ENCODE measurements at places on chromosomes 1 and 21.

- no peak for DNase-seq
These were observed 696.6 kb upstream of the BRINP3 start for GRCh38 chr1:191174298-191174697.

DNA sequence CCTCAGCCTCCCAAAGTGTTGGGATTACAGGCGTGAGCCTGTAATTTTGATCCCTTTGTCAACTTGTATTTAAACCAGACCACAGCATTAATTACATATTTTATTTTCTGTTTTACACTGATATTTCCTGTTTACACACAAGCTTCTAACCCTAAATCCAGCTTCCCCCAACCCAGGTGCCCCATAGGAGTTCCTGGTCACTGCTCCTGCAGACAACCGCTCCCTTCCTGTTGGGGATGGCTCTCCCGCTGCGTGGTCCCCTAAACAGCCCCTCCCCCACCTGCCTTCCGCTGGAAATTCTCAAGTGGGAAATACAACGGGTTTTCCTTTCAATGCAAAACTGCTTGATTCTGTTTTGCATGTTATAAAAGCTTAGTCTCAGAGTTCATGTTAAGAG lies 3.7 kb downstream of the CSTB start:
- DNase-seq: no peak

- DNase-seq: no peak
These were observed 41.6 kb upstream of the VWA5B1 start for GRCh38 chr1:20248971-20249612.

- no peak for DNase-seq
These were observed 10.8 kb upstream of the SMYD2 start for GRCh38 chr1:214270097-214270650.

- no peak for DNase-seq
These were observed 26.8 kb downstream of the EIF4G3 start for GRCh38 chr1:21149855-21150432.

DNA sequence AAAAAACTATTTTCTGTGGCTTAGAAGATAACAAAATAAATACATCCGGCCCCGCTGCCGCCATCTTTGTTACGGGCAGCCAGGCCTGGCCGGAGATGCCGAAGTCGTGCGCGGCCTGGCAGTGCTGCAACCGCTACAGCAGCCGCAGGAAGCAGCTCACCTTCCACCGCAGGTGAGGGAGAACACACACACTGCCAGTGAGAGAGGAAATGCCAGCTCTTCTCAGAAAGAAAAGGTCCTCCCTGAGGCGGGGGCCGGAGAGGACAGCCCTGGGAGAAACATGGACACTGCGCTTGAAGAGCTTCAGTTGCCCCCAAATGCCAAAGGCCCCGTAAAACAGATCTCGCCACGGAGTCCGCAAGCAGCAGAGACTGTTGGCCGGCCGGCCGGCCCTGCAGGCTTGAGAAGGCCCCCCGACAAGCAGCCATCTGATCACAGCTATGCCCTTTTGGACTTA lies 323.2 kb downstream of the AMY1C start:
- DNase-seq: no peak

DNA sequence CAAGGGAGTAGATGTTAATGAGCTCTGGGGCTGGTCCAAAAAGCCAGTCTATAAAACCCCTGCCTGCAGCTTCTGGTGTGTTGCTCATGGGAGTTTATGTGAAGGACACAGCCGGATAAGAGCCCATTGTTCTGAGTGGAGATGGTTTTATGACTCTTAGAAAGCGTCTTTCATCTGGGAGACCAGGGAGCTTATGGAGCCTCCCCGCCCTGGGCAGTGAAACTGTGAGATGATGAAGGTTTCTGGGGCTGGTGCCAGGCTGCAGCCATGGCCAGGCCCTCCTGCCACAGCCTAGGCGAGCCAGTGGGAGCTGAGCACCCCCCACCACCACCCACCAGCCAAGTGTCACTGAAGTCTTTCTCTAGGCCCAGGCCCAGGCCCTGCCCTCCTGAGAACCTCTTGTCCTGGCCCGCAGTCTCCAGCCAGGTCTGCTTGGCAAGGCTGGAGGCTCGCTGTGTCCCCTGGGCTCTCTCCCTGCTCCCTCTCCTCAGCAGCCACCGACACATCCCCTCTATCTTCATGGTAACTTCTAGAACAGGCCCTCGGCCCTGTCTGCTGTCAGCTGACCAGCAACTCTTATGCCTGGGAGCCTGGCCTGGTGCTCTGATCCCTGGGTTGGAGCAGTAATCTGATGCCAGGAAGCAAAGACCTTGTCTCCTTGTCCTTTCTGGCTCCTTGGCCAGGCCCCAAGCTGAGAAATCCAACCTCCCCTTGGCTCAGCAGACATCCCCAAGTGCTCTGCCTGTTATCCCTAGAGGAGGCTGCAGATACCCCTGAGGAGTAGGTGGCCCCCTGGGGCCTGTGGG lies 7.6 kb upstream of the ARHGEF10L start:
- no peak for DNase-seq

GRCh38 chr1:13769212-13769611 lies 69.2 kb downstream of the PRDM2 start:
- DNase-seq: no peak

GRCh38 chr1:213281640-213282301 lies 230.7 kb downstream of the RPS6KC1 start:
- no peak for DNase-seq
